Cerebellar nuclear complex (tissue), 1 donor: ENCODE measurements at places on chromosomes 2 and 18.

- no peak for DNase-seq
Observed at GRCh38 chr18:51153659-51154371, 43.7 kb downstream of the MEX3C start.

- no peak for DNase-seq
Observed at GRCh38 chr18:47036298-47036874, 965 bp upstream of the ELOA2 start.

- no peak for DNase-seq
Observed at GRCh38 chr2:224109751-224110150, 70.7 kb upstream of the SERPINE2 start.

GRCh38 chr2:105379741-105380186 lies 19.1 kb downstream of the FHL2 start:
- no peak for DNase-seq

DNA sequence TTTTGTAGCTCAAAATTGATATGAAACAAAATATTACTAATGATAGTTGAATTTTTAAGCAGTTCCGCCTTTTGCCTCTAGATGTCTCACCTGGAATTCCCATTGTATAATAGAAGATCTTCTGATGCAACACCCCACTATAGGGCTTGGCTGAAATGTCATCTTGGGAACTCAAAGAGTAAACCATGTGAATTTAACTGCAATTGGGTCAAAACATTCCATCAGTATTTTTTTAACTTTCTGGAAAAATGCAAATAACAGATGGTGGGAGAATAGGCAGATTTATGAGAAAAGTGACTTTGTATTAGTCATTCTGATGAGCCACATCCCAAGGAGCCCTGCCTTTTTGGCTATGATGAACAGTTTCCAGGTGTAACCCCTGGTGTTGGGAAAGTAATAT lies 489.9 kb downstream of the NYAP2 start:
- DNase-seq: no peak
